ENCODE measurements at places on chromosomes 7 and 10. TPM values are rescaled to one million over a fixed set of nuclear protein-coding genes. Genes with fewer than 3 reads are reported as not detected.

DNA sequence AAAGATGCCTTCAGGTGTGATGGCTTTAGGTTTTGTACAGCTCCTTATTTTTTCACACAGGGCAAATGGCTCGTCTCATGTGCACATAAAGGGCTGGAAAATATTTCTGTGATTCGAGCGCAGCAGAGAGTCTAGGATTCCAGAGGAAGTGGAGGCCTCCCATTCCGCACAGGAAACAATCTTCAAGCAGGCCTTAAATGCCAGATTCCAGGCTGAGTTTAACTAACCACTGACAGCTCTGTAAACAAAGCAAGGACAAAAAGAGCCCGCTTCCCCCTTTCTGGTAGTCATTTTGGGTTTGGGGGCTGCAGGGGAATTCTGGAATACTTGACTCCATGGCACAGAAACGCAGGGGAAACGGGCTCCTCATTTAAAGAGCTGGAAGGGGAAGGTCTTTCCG lies 87.2 kb downstream of the CALD1 start:
- no peak for DNase-seq

DNA sequence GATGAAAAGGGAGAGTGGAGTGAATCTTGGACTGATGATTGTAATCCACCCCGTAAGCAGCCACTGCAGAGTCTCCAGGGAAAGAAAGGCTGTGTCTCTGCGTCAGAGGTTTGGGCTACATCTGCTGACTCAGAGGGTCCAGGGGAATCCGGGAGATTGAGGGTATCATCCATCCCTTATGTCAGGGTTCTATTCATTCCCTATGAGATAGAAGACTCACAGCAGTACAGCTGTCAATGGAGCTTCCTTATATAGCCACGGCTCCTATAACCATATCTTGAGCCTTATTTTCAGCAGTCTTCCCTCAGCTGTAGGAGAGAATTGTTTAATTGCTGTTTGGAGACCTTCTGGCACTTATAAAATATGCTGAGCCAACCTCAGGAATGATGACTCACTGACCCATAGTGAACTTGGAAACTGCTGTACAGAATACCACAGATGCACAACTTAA lies 558.2 kb upstream of the PFKP start:
- DNase-seq, result no peak

- DNase-seq, result no peak
Measured at GRCh38 chr7:121395494-121395960, 581 bp downstream of the FAM3C start.

DNA sequence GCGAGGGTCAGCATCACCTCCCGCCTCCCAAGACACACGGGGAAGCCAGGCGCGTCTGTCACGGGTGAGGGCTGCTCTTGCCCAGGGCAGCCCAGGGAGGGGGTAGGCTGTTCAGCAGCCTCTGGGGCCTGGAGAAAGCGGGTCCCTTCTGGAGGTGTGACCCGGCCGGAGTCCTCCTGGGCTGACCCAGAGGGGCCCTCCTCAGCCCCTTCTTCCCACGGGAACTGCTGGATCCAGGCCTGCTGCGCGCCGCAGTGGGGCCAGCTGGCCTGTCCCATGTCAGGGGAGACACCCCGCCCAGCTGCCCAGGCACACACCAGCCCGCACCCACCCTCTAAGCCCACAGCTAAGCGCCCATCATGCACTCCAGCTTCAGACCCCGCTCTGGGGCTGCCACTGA lies 41.8 kb downstream of the INSIG1 start:
- DNase-seq, result no peak

DNA sequence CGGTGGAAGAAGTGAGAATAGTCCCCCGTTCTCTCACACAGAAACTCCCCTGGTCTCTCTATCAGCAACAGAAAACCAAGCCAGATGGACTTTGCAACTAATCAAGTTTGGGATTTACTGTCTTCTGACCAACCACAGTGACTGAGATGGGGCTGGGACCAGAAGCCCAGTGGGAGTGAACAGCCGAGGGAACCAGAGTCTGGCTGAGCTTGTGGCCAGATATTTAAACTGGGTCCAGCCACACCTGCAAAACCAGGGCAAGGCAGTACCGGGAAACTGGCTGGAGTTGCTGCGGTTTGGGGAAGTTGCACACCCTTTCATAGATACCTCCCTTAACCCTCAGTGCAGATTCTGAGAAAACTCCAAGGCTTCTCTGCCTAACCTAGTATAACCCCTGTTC lies 6.0 kb downstream of the GSTK1 start:
- no peak for DNase-seq

- no peak for DNase-seq
Measured at GRCh38 chr7:95905167-95905566, 132.8 kb downstream of the DYNC1I1 start.

DNA sequence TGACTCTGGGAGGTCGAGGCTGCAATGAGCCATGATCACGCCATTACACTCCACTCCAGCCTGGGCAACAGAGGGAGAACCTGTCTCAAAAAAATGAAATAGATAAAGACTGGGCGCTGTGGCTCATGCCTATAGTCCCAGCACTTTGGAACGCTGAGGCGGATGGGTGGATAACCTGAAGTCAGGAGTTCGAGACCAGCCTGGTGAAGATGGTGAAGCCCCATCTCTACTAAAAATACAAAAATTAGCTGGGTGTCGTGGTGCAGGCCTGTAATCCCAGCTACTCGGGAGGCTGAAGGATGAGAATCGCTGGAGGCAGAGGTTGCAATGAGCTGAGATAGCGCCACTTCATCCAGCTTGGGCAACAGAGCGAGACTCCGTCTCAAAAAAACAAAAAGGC lies 1.1 kb upstream of the DDX21 start:
- DNase-seq, result no peak

DNA sequence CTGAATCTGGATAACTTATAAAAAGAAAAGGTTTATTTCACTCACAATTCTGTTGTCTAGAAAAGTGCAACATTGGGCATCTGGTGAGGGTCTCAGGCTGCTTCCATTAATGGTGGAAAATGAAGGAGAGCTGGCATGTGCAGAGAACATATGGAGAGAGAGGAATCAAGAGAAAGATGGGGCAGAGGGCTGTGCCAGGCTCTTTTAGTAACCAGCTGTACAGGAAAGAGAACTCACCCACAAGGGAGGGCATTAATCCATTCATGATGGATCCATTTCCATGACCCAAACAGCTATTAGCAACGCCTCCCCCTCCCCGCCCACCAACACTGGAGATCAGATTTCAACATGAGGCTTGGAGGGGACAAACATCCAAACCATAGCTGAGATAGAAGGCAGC lies 61.7 kb upstream of the LYZL1 start:
- no peak for DNase-seq

- no peak for DNase-seq
Measured at GRCh38 chr7:87004956-87005355, 54.5 kb downstream of the ELAPOR2 start.

DNA sequence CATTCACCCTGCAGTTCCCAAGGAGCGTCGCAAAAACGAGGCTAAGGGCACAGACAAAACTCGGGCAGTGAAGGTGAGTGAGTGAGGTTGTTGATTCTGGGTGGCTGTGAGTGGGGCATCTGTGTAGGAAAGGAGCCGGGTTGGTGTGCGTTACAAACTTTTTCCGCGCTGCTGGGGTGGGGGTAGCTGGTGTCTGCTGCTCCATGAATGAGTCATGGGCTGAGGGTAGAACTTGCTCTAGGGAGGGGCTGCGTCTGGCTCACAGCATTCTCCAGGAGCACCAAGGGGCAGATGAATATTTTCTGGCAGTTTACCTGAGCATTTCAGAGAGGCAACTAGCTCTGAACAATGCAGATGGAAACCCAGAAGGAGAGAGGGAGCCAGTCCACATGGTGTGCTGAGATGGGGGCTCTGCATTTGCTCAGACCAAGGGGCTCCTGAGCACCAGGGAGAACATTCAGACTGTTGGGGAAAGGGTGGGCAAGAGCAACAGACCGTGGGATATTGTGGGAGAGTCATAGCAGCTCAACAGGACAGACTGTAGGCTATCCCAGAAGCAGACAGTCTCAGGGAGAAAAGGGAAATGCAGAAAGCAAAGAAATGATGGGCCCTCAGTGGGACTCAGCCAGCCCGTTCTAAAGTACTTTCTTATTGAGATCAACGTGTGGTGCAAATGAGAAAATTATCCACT lies 18.8 kb downstream of the NOBOX start:
- no peak for DNase-seq

Gene PI4K2A
- 26.6 TPM for total RNA-seq

Gene GPR85
- 0.24 TPM for total RNA-seq

Gene VPS50
- 11.8 TPM for total RNA-seq

Gene GALNT17
- not detected for total RNA-seq
